ENCODE measurements at places on chromosomes 2 and 18.

- DNase-seq: no peak
Observed at GRCh38 chr2:75647771-75648170, 1.2 kb downstream of the MRPL19 start.

- DNase-seq: no peak
Observed at GRCh38 chr2:118705032-118705431, 142.4 kb downstream of the EN1 start.

- DNase-seq: no peak
Observed at GRCh38 chr2:216942016-216942415, 82.2 kb upstream of the TNP1 start.

GRCh38 chr2:67616749-67617148, 219.6 kb downstream of the ETAA1 start:
- DNase-seq: no peak

DNA sequence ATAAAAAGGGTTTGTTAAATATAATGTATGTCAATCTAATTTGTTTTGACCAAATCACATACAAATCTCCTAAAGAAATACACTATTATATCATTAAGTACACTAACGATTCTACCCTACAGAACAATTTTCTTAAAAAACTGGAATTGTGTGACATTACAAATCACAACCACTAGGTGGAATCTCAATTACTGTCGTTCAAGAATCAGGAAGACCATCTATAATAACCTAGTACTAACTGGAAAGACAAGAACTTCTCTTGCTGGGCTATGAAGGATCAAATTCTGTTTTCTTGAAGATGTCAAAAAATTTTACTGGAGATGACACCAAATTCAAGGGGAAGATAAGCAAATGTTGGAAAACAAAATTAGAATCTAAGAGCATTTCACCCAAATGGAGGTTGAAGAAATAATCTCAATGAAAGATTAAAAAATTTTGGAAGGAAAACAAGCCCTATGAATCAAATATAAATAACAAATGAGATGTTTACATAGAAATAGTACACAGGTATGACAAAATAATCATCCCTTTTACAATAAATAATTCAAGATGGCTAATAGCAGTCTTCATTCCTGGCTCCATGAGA, 110.9 kb downstream of the STK39 start:
- DNase-seq: no peak

DNA sequence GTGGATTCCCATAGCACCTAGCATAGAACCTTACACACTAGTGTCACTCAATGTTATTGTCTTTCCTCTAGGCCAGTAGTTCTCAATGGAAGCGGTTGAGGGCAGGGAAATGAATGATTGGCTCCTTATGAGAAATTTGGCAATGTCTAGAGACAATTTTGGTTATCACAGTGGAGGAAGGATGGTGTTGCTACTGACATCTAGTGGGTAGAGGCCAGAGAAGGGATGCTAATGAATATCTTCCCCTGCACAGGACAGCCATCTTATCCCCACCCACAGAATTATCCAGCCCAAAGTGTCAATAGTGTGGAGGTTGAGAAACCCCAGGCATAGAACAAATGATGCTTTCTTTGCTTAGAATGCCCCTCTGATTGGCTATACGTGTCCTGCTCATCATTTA, 15.8 kb downstream of the C18orf63 start:
- DNase-seq: no peak

DNA sequence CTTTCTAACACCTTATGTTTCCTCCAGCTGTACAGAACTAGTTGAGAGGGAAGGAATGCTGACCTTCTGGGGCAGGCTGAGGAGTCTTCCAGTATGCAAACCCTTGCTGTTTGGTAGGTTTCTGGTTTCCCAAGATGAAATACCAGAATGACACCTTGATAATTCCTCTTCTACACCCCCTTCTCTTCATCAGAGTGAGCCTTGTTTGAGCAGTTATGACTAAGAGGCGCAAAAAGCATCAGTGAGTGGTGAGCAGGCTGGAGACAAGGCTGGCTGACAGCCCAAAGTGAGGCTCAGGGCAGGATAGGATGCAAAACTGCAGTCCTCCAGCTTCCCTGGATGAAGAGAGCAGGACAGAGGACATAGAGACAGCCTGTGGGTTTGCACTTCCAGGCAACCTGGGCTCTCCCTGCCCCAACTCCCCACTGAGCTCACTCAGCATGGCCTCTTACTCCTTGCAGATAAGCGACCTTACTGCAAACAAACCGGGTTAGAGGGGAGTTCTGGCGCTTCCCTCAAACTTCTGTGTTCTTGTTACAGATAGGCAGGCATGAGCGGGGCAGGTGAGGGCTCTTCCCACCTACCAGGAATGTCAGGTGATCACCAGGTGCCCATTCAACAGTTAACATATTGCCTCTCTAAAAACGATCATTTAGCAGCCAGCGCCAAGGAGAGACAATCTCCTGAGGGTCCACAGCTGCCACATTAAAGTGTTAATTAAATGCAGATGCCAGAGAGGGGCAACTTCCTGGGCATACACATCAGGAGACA, 5.4 kb downstream of the MPPE1 start:
- DNase-seq: no peak

DNA sequence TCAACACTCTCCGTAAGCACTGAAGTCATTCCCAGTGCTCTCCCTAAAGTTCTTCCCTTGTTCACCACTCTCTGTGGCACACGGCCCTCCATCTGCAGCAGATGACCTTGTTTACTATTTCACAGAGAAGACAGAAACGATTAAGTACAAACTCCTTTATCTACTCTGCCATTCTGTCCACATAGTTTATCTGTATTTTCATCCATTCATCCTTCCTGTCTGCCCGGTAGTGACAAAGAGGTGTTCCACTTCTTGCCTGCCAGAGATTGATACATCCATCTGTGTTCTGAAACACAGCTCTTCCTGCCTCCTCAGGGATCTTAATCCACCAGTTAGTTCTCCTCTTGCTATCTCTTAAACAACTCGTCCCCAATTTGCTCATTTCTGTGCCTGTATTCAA, 77.9 kb upstream of the CD226 start:
- DNase-seq: no peak

DNA sequence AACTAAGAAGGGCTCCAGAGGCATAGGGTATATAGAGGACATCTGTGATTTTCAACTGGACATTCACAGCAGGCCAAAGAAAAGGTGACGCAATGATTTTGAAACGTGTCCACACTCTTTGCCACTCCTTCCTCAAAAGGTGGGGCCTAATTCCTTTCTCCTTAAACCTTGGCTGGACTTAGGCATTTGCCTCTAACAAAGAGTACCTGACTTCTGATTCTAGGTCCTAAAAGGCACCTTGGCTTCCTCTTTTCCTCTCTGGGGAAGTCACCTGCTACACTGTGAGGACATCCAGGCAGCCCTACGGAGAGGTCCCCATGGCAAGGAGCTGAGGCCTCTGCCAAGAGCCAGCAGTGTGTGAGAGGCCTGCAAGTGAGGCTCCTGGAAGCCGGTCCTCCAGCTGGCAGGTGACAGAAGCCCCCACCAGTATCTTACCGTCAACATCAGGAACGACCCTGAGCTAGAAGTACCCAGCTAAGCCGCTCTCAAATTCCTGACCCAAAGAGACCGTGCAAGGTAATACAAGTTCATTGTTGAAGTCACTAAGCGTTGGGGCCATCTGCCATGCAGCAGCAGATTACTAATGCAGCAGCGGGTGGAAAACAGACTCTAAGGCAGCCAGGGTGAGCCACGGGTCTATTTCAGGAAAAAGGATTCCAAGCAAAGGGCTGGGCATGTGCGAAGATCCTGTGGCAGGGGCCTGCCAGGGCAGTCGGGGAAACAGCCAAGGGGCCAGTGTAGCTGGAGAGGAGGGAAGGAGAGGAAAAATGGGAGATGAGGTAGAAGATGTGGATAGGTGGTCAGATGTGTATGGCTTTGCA, 7.4 kb upstream of the HES6 start:
- DNase-seq: no peak

GRCh38 chr18:48446582-48447225, 37.5 kb upstream of the ZBTB7C start:
- DNase-seq: no peak

DNA sequence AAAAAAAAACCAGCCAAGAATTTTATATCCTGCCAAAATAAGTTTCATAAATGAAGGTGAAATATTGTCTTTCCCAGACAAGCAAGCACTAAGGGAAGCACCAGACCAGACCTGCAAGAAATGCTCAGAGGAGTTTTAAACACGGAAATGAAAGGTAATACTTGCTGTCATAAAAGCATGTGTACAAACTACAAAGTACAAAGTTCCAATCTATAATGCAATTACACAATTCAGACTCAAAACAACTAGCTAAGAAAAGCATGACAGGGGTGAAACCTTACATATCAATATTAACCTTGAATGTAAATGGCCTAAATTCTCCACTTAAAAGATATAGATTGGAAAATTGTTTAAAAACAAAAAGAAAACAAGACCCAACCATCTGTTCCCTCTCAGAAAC, 45.0 kb upstream of the ASXL3 start:
- DNase-seq: no peak
